ENCODE measurements at places on chromosomes 4 and X.

DNA sequence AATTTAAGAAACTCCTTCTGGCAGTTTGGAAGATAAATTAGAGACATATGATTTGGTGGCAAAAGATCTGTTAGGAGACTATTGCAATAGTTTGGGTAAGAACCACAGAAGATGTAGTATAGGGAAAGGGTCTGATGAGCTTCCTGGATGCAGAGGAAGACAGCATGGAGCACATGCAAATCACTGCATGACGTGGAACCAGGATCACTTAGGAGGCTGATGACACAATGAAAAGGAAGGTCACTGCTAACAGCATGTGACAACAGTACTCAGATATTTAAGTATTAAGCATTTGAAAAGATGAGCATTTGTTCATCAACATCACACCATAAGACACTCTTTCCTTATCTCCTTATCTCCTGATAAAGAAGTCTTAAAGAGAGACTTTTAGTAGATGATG lies 167.8 kb upstream of the LDB2 start:
- H3K36me3 ChIP-seq, result no peaks in the 10 kb centered on the region
- H3K27me3 ChIP-seq, result no peaks in the 10 kb centered on the region
- no peak for DNase-seq
- no peak overlapping the region for H3K27ac ChIP-seq

- no peaks in the 10 kb centered on the region for H3K36me3 ChIP-seq
- no peaks in the 10 kb centered on the region for H3K27me3 ChIP-seq
- no peak overlapping the region for H3K4me3 ChIP-seq
- no peaks in the 10 kb centered on the region for H3K4me1 ChIP-seq
Measured at GRCh38 chr4:156933633-156934258, 37.9 kb downstream of the PDGFC start.

DNA sequence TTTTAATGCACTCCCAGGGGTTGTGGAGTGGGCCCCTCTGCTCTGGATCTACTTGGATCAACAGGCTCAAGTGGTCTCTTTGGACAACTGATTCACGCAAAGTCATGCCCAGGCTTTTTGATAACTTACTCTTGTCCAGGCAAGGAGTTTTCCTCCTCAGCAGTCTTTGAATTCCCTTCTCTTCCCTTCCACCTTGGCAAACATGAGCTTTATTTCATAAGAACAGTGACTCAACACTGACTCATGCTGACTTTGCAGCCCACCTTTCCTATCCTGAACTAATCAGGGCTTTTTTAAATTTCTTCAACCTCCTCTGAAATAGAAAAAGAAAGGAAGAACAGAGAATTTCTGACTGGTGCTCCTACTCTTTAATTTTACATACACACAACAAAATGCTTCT lies 132.1 kb upstream of the LDB2 start:
- no peak overlapping the region for H3K4me3 ChIP-seq
- H3K4me1 ChIP-seq, result no peaks in the 10 kb centered on the region
- DNase-seq, result no peak
- no peaks in the 10 kb centered on the region for H3K27me3 ChIP-seq

- H3K36me3 ChIP-seq, result no peaks in the 10 kb centered on the region
- H3K4me1 ChIP-seq, result no peaks in the 10 kb centered on the region
- H3K27ac ChIP-seq, result no peak overlapping the region
- DNase-seq, result no peak
- H3K27me3 ChIP-seq, result no peaks in the 10 kb centered on the region
Measured at GRCh38 chr4:41538887-41539498, 1.0 kb downstream of the LIMCH1 start.

- no peak for DNase-seq
- H3K27me3 ChIP-seq, result no peaks in the 10 kb centered on the region
- no peak overlapping the region for H3K27ac ChIP-seq
- no peak overlapping the region for H3K4me3 ChIP-seq
- peaks cover 4% of the 10 kb centered on the region for H3K36me3 ChIP-seq
- H3K4me1 ChIP-seq, result no peaks in the 10 kb centered on the region
Measured at GRCh38 chr4:41969671-41970070, 11.9 kb upstream of the DCAF4L1 start.

GRCh38 chr4:72567821-72568675 lies 973 bp downstream of the ADAMTS3 start:
- H3K27me3 ChIP-seq, result peaks cover 41% of the 10 kb centered on the region
- H3K36me3 ChIP-seq, result no peaks in the 10 kb centered on the region
- DNase-seq, result no peak

DNA sequence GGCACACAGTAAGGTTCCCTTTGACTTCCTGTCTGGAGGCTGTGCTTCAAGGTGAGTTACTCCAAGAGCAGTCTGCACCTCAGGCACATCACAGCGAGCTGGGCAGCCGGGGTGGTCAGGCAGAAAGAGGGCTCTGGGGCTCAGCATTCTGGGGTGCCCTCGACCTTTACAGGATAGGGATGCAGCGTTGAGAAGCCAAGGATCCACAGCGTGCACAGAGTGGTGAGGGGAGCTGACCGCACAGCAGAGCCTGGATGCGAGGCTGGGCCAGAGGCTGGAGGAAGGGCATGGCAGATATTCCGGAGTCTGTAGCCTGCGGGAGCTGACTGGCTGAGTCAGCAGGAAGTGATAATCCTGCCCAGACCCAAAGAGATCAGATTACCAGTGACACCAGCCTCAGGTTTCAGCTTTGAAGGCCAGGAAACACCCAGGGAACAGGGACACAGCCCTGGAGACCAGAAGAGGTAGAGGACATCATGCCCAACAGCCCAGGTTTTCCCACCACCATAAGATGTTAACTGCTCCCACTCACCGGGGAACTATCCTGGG lies 38.4 kb upstream of the PDLIM3 start:
- no peaks in the 10 kb centered on the region for H3K4me1 ChIP-seq
- H3K4me3 ChIP-seq, result no peak overlapping the region
- H3K27ac ChIP-seq, result no peak overlapping the region
- DNase-seq, result no peak
- no peaks in the 10 kb centered on the region for H3K36me3 ChIP-seq

GRCh38 chrX:41561045-41561444 lies 113.9 kb downstream of the NYX start:
- no peak overlapping the region for H3K4me3 ChIP-seq
- peak; percentile 19 for DNase-seq
- H3K4me1 ChIP-seq, result peaks cover 38% of the 10 kb centered on the region
- H3K36me3 ChIP-seq, result peaks cover 14% of the 10 kb centered on the region
- H3K27me3 ChIP-seq, result no peaks in the 10 kb centered on the region

DNA sequence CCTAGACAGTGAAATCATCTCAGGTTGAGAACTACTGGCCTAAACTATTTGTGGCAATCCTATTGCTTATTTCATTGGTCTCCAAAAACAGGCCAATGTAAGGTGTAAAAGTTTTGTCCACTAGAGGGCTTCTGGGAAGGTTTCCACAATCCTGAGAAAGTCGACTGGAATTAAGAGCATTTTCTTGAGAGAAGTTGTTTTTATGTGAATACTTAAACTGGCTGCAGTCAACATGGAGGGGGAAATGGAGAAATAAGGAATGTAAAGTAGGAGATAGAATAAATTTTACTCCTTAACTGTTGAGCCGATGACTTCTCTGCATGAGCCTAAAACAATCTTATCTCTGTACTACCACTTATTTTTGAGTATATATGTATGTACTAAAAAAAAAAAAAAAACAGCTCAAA lies 11.0 kb upstream of the EIF4E start:
- no peak overlapping the region for H3K4me3 ChIP-seq
- DNase-seq, result no peak
- H3K36me3 ChIP-seq, result no peaks in the 10 kb centered on the region
- H3K4me1 ChIP-seq, result peaks cover 17% of the 10 kb centered on the region
- H3K27ac ChIP-seq, result no peak overlapping the region

DNA sequence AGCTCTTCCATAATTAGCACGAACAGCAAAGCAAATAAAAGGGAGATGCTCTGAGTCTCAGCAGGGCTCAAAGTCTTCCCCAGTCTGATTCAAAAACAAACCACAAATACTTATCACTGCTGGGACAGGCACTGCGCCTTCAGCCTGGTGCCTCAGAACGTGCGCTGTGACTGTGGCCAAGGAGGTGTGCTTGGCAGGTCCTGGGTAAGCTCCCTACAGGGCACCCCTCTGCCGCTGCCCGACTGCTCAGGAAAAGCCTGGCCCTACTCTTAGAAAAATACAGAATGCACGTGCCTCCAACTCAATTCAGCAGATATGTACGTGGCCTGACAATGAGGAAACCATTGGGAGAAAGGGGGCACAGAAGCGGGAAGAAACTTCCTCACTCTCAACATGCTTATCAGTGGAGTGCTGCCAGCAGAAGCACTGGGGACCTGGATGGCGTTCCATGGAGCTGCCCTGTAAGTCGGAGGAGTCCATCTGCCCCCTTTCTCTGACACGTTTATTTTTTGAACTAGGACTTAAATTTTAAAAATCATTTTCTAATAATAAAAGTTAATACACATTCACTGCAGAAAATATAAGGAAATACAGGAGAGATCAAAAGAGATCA lies 86.8 kb downstream of the GATB start:
- no peaks in the 10 kb centered on the region for H3K36me3 ChIP-seq
- no peak overlapping the region for H3K4me3 ChIP-seq
- DNase-seq, result no peak
- no peaks in the 10 kb centered on the region for H3K27me3 ChIP-seq
- H3K27ac ChIP-seq, result no peak overlapping the region

GRCh38 chrX:129690435-129690834 lies 35.7 kb upstream of the APLN start:
- no peak overlapping the region for H3K4me3 ChIP-seq
- no peaks in the 10 kb centered on the region for H3K36me3 ChIP-seq
- no peak overlapping the region for H3K27ac ChIP-seq

Data from activated T-helper 2 cell treated with anti-CD3 and anti-CD28 coated beads, Interferon-gamma antibody, Interleukin-2, Interleukin-4, amounts not matched to agents 10 μg/mL and 5 μg/mL and 100 μg/mL, durations not matched to agents 14 hours and 24 hours and 36 hours (primary cell).